ENCODE measurements at places on chromosomes 1 and 21.

GRCh38 chr1:164635803-164636731 is 77.1 kb downstream of the PBX1 start:
- DNase-seq: no peak

DNA sequence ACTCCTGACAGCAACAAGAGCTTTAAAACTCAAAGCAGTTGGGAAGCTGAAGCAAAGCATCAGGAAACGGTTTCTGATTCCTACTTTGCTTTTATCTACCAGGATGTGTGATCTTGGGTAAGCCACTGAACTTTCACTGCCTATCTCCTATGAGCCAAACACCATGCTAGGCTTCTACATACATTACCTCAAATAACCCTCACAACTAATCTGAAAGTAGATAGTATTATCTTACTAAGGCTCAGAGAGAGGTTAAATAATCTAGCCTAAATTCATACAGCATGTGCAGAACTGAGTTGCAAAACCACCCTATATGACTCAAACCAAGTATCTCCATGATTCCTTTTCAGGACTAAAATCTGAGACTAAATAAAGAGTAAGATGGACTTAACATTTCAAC is 83.8 kb downstream of the EVI5 start:
- DNase-seq: no peak

DNA sequence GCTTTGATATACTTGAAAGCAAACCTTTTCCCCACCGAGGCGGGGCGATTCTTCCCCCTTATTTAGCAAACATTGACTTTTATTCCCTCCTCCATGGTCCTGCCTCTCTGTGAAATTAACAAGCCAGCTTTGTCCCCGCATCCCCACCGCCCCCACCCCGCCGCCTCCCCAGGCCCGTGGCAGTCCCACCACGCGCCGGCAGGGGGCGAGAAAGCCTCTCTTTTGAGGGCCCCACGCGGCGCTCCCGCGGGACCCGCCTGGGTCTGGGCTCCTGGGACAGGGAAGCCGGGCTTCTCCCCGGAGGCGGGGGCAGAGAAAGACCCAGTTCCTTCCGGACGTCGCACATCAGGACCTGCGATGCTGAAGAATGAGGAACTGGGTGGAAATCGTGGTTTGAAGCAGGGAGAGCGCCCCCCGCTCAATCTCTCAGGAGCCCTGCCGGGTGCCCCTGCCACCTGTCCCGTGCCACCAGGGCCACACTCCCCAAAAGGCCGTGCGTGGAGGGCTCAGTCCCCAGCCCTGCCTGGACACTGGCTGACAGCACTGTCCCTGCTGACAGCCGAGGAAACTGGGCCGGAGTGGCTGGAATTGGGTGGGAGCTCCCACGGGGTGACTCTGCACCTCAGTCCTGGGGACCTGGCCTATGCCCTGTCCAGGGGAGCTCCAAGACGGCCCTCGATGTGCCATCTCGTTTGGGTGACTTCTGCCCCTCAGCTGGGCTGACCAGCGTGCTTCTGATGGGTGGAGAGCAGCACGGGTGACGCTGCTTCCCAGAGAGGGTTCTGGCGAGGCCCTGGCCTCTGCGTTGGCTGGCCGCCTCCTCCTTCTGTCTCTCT is 8.6 kb upstream of the ACTRT2 start:
- no peak for DNase-seq

DNA sequence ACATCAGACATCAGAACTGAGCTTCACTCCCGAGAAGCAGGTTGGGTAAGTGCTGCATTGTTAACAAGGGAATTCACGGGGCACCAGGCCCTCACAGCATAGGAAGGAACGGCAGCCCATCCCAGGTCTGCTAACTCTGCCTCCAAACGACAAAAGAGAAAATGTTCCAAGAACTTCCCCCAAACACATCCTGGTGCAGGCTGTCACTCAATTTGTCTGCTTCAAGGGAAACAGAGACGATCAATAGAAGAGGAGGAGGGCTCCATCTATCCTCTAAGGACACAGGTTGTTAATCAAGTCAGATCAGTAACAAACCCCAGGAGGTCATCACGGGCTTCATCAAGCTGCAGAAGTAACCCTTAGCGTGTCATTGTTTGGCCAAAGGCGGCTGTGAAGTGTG is 3.5 kb upstream of the TSPEAR start:
- no peak for DNase-seq

DNA sequence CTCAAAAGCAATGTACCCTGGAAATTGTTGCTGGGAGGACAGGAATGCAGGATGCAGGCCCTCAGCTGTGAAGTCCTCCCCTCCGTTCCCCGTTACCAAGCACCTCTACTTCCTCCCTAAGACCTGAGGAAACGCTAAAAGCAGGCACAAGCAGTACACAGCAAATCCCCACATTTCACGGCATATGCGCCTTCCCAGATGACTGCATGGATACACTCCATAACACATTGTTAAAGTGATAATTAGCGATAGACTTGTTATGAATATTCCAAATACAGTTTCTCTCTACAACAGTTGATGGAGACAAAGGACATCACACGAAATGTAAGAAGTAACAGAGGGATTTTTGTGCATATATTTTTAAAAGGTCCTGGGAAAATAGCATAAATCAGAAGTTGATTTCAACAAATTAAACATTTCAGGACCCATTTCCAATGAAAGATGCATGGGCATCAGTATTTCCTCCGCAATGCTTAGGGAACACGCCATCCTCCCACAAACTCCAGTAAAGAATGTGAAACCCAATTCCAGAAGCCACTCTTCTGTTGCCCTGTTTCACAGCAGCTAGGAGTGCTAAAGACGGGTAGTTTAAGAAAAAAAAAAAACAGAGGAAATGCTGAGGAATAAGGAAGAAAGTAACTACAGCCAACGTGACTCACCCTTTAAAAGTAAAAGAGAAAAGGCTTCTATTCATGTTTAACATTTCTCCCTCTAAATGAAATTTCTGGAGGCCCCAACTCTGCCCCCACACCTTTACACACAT is 75.5 kb downstream of the HIVEP3 start:
- no peak for DNase-seq

DNA sequence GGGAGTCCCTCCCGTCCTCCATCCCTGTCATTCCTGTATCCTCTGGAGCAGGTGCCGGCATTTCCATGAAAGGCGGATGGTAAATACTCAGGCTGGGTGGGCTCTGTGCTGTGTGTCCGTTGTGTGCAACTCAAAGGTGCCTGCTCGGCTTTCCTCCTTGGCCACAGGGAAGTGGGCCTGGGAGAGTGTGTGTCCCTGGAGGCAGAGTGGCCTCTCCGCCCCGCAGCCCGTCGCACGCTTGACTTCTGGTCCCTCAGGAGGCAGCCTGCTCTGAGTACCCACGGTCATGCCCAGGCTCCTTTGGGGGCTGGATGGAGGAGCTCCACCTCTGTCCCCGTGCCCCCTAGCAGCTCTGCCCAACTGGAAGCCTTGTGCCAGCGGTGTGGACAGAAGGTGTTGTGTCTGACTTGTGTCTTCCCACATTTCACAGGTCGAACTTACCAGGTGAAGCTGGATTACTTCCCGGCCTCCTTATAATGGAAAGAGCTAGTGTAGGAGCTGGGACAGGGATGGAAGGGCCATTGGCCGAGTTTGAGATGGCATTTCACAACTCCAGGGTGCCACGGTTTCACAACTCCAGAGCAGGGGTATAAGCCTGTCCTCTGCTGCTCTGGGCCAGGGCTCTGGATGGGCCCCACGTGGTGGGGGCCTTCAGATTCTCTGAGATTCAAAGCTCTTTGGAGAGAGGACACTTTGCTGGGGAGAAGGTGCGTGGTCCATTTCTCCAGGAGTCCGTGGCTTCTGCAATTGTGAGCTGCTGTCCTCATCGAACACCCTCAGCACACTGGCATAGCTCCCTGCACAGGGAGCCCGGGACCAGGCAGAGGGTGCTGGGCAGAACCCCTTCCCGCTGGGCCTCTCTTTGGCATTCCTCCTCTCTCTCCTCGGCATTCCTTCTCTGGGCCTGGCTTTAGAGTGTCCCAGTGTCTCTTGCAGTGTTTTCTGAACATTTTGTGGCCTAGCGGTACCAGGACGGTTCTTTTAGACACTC is 152.7 kb upstream of the COL6A1 start:
- DNase-seq: no peak

DNA sequence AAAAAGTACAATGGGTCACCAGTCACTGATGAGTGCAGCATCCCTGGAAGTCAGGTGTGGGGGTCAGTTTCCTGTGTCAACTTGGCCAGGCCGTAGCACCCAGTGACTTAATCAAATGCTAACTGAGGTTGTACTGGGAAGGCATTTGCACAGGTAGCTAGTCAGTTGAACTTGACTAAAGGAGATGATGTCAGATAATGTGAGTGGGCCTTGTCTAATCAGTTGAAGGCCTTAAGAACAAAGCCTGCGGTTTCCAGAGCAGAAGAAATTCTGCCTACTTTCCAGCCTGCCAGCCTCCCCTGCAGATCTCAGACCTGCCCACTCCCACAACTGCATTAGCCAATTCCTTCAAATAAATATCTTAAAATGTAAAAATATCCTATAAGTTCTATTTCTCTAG is 57.1 kb downstream of the ERG start:
- DNase-seq: no peak

- DNase-seq: no peak
These were observed 95.2 kb downstream of the TPTE start for GRCh38 chr21:10616535-10616934.

DNA sequence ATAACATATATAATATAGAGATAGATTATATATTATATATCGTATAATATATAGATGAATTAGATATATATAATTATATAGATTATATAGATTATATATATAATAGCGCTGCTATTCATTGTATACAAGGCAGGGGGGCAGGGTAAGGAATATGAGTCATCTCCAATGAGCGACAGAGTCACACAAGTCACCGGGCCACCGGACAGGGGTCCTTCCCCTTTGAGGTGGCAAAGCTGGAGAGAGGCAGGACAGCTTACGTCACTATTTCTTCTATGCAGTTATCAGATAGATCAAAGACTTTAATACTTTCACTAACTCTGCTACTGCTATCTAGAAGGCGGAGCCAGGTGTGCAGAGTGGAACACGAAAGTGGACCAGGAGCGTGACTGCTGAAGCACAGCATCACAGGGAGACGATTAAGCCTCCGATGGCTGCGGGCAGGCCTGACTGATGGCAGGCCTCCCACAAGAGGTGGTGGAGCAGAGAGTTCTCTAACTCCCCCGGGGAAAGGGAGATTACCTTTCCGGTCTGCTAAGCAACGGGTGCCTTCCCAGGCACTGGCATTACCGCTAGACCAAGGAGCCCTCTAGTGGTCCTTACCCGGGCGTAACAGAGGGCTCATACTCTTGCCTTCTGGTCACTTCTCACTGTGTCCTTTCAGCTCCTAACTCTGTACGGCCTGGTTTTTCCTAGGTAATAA is 2154.7 kb downstream of the MRPL39 start:
- DNase-seq: no peak

- no peak for DNase-seq
These were observed 93.6 kb downstream of the OLFML2B start for GRCh38 chr1:161930064-161930463.

- DNase-seq: no peak
These were observed 198.2 kb downstream of the ZNF326 start for GRCh38 chr1:90193116-90193515.

GRCh38 chr1:199784138-199784895 is 243.2 kb upstream of the NR5A2 start:
- no peak for DNase-seq

DNA sequence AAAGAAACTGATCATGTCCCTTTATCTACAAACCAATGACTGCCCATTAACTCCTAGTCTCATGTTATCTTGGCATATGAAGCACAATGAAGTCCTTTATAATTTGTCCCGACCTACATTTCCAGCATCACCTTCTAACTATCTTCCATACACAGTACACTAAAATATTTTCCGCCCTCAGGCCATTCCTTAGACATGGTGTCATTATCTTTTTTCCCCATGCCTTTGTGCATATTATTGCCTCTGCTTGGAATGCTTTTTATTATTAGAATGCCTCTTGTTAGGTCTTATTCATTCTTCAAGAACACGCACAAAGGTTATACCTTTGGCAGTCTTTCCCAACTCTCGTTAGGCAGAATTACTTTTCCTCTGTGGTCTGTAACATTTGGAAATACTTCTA is 39.6 kb downstream of the ATG4C start:
- DNase-seq: no peak

DNA sequence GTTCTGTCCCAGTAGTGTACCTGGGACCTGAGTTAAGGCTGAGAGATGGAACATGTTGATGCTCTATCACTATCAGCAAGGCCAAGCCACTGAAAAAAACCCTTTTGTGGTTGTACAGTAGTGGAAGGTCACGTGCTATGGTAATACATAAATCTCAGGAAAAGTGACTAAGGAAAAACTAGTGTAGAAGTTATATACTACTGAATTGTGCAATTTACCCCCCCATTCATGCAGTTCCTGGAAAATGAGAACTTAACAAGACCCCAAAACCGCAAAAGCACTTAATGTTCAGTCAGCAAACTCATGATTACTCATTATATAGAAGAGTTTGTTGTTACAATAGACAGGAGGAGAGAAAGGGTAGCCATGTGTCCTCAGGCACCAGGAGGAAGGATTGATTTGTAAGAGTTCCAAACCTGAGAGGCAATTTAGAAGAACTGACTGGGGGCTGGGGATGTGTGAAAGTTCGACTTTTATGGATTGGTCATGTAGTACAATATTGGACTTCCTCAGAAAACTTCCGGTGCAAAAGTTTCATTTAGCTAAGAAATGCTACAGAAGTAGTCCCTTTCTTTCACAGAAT is 91.6 kb downstream of the RGL1 start:
- DNase-seq: no peak

DNA sequence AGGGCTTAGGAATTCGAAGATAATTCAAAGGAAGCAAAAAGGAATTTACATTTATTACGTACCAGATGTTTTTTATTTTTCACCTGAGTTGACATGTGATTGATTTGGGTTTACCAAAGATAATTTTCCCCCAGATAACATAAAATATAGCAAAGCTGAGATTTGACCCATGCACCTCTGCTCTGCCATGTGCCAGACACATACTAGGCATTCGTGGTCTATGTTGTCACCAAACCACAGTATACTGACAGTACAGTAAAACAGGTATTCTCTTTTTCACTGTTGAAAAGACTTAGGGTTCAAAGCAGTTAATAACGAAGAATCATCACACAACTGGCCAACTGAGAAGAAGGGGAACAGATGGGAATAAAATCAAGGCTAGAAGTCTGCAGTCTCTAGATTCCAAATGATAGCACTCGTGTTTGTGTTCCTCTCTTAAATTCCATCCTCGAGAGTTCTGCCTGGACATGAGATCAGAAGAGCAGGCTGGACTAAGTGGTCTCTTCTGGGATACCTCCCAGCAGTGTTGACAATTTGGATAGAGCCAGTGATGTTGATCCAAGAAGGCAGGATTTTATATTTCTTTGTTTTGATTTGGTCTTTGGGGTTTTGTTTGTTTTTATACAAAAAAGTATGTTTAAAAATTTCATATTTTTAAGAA is 85.3 kb upstream of the RAVER2 start:
- DNase-seq: no peak

- DNase-seq: no peak
These were observed 37.2 kb downstream of the ETNK2 start for GRCh38 chr1:204114606-204115005.

GRCh38 chr1:37338658-37339057 is 135.7 kb upstream of the ZC3H12A start:
- DNase-seq: no peak

- DNase-seq: no peak
These were observed 20.4 kb downstream of the SERINC2 start for GRCh38 chr1:31433396-31433930.

GRCh38 chr1:168297019-168297730 is 16.5 kb downstream of the TBX19 start:
- no peak for DNase-seq

All from stimulated activated CD4-positive, alpha-beta T cell treated with anti-CD3 and anti-CD28 coated beads, TNF-alpha, amount 100 ng/mL, for 1 hour (primary cell).